ENCODE measurements at places on chromosomes 7 and 10. TPM values are rescaled to one million over a fixed set of nuclear protein-coding genes. Genes with fewer than 3 reads are reported as not detected.

SLC18A3 gene
- total RNA-seq: not detected

BZW2 gene
- total RNA-seq: 158 TPM

CHST15 gene
- total RNA-seq: 0.12 TPM

PKD2L1 gene
- total RNA-seq: not detected

SLC26A3 gene
- total RNA-seq: not detected

HOXA4 gene
- not detected for total RNA-seq

TBXAS1 gene
- total RNA-seq: 1.5 TPM

TSPAN15 gene
- total RNA-seq: 0.66 TPM

DENND2A gene
- total RNA-seq: not detected

SPRN gene
- not detected for total RNA-seq

NKX1-2 gene
- not detected for total RNA-seq

EXOC6 gene
- 11.9 TPM for total RNA-seq

MYPN gene
- total RNA-seq: not detected

NPC1L1 gene
- not detected for total RNA-seq

CRHR2 gene
- total RNA-seq: not detected

VWC2 gene
- total RNA-seq: not detected

OR2A5 gene
- total RNA-seq: not detected

ZNF467 gene
- 0.21 TPM for total RNA-seq

FAM237B gene
- not detected for total RNA-seq

NODAL gene
- not detected for total RNA-seq

LRRC18 gene
- total RNA-seq: not detected

C10orf90 gene
- not detected for total RNA-seq

GPRIN2 gene
- not detected for total RNA-seq

ZNF394 gene
- 27.5 TPM for total RNA-seq

SPDYE5 gene
- not detected for total RNA-seq

RAB19 gene
- 6.8 TPM for total RNA-seq

GTPBP10 gene
- 58.5 TPM for total RNA-seq

NPTX2 gene
- not detected for total RNA-seq

EBLN1 gene
- not detected for total RNA-seq

SSC4D gene
- 0.37 TPM for total RNA-seq

All from activated naive CD8-positive, alpha-beta T cell treated with anti-CD3 and anti-CD28 coated beads for 36 hours (primary cell).